ENCODE measurements at places on chromosomes 1 and 21.
A peak's percentile ranks its signal among the peaks of the same experiment; 100 is the strongest.

DNA sequence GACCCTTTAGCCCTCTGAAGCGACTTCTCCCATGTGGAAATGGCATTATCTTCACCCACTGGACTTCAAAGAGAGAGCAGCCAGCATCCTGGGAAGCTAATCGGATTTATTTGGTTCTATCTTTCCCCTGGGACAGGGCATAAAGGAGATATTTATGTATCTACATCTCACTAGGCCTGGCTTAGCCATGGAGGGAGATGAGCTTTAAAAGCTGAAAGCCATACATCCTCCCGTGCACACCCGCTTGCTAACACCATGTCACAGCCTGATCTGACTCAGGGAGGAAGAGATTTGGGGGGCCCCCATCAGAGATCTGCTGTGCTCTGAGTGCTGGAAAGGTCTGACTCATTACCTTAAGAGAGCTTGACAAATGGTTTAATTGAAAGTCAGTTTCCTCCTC is 155.9 kb downstream of the PLXNA2 start:
- DNase-seq, result no peak

DNA sequence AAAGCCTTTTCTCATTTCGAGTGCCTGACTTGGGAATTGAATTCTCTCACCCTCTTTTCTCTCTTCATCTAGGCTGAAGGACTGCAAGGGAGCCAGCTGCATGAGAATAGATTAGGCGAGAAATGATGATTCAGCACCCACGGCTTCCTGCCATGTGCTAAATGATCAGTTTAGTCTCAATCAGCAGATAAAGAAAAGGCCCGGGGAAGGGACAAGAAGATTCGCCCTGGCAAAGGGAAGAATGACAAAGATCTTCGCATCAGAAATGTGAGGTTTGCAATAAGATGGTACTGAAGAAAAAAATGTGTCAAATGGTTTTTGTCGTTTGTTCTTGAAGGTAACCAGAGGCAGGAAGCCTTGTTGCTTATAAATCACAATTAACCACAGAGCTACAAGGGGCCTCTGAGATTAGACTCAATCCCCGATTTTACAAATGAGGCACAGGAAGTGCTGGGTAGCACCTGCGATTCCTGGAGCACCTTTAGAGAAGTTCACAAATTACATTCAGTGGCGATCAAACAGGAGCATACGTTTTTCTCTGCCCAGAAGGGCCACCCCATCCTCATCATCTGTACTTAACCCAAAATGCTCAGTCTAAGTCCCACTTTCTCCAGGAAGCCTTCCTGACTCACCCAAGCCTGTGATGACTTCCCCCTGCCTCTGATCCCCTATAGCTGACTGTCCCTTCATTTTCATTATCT is 183.4 kb downstream of the ZNF281 start:
- peak; percentile 35 for DNase-seq

DNA sequence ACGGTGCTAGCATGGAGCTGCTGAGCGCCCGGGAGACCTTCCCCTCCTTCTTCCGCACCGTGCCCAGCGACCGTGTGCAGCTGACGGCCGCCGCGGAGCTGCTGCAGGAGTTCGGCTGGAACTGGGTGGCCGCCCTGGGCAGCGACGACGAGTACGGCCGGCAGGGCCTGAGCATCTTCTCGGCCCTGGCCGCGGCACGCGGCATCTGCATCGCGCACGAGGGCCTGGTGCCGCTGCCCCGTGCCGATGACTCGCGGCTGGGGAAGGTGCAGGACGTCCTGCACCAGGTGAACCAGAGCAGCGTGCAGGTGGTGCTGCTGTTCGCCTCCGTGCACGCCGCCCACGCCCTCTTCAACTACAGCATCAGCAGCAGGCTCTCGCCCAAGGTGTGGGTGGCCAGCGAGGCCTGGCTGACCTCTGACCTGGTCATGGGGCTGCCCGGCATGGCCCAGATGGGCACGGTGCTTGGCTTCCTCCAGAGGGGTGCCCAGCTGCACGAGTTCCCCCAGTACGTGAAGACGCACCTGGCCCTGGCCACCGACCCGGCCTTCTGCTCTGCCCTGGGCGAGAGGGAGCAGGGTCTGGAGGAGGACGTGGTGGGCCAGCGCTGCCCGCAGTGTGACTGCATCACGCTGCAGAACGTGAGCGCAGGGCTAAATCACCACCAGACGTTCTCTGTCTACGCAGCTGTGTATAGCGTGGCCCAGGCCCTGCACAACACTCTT is 1.1 kb downstream of the TAS1R3 start:
- no peak for DNase-seq

- DNase-seq, result no peak
Measured at GRCh38 chr1:44293761-44294315, 61.2 kb downstream of the ERI3 start.

- DNase-seq, result no peak
Measured at GRCh38 chr1:26478988-26479387, 6.7 kb downstream of the HMGN2 start.

GRCh38 chr1:228530086-228530758 is 43.0 kb downstream of the RNF187 start:
- DNase-seq, result no peak

DNA sequence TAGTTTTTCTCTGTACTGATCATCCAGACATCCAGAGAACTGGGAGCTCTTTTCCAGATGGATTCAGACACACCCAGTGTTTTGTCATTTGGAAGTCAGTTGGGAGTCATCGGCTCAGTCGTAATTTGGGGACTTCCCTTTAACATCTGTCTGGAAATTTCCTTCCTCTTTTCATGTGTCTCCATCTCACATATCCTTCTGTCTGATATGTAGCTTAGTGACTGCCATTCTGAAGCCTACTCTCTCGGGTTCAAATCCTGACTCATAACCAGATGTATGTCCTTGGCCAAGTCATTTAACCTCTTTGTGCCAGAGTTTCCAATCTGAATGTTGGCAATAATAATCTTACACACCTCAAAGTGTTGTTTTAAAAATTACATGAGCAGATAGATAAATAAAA is 3.0 kb downstream of the MORC3 start:
- DNase-seq, result no peak

DNA sequence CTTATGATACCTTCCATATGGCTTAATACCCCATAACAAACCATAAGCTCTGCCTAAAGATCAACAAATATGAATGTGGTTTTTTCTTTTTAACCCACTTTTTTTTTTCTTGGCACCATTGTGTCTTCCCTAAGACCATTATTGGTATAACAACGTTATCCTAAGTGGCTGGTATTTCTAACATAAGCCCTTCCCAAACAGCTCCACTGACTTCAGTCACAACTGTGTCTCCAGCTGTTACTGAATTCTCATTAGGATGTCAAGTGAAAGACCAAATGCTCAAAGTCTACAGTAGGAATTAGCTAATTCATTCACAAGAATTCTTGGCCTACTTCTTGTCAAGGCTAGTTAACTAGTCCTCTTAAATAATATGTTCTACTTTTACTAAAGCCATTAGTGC is 4.2 kb upstream of the RXRG start:
- no peak for DNase-seq

DNA sequence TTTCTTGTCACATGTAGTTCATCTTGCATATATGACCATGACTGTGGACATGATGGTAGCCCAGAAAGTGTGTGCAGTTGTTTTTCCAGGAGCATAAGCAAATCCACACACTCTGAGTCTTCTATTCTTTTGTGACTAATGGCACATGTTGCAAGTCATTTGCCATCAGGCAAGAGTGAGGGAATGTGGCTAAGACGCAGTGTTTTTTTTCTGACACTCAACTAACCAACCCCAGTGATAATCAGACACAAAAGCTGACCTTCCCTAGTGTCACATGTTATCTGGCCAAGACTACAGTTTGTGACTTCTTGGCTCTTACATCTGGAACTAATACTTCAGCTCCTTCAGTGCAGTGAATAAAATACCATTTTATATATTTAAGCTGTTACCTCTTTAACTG is 108.8 kb downstream of the ITSN1 start:
- DNase-seq, result no peak

DNA sequence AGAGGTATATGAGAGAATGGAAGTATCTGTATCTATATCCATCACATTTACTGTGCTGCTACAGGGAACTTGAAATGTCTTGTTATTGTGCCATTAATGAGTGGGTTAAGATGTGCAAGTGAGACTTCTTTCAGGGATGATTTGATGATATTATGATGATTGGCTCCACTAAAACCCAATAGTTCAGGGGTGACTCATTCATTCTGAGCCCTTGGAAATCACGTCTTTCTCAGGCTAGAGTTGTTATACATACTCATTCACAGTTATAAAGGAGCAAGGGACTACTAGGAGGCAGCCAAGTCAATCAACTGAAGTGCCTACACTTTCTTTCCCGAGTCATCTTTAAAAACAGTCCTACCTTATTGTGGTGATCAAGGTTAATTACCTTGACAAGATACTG is 1109.8 kb upstream of the B3GALT2 start:
- DNase-seq, result no peak

DNA sequence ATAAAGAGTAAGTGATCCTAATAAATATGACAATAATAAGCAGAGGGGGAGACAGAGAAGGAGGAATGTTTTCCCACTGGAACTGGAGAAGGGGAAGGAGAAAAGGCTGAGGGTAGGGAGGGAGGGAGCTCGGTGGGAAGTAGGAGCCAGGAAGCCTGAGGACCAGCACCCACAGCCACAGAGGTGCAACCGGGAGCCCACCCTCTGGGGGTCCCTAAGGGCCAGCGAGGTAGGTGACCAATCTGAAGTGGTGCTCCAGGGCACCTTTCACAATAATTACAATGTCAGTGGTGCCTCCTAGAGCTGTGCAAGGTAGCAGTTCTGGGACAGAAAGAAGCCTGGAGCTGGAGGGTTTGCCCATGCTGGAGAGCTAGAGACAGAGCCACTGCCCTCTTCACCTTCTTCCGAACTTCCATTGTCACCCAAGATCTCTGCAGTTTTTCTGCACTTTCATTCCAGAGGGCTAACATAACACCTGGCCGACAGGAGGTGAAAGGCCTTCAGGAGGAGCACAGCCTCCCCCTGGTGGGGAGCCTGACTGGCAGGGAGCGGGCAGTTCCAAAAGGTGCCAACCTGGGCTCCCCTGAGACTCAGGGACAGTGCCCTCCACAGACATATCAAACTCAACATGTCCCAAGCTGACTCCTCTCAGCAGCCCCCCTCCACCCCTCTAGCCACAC is 4.1 kb upstream of the AHCYL1 start:
- DNase-seq, result no peak

DNA sequence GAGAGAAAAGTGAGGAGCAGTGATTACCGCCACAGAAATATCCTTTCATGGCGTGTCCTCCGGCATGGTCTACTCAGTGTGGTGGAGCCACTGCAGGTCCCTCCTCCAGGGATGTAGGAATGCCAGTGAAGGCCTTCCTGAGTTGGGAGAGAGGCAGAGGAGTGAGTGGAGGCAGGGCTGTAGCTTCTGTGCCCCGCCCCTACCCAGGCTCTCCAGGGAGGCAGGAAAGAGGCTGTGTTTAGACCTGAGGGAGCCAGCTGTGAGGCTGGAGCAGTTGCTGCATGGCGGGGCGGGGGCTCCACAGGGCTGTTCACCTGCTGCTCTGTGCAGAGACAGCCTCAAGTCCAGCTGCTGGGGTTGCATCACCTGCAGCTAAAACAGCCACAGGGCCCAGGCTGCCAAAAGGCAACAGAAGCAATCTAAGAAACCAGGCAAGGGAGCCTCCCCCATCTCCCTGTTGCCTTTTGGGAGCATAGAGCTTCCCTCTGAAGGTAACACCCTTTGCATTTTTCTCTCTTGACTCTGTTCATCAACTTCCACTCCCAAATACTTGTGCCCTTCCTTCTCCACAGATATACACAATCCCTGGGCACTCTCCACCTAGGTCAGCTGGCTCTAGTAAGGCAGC is 801 bp upstream of the ANXA9 start:
- DNase-seq, result no peak

DNA sequence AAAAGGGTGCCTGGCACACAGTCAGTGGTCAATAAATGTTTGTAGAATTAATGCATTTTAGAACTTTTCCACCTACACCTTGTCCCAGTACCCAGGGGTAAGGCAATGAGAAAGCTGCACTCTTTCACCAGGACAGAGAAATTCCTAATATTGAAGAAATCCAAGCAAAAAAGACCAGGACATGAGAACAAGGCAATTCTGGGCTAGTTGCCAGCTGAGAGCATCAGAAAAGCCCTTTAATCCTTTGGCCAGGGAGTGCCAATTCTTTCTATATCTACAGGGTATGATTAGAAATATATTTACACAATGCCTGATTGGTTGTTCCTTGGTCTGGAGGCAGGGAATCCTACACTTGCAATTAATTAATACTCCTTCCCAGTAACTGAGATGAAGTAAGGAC is 492.4 kb upstream of the NFIA start:
- DNase-seq, result no peak

DNA sequence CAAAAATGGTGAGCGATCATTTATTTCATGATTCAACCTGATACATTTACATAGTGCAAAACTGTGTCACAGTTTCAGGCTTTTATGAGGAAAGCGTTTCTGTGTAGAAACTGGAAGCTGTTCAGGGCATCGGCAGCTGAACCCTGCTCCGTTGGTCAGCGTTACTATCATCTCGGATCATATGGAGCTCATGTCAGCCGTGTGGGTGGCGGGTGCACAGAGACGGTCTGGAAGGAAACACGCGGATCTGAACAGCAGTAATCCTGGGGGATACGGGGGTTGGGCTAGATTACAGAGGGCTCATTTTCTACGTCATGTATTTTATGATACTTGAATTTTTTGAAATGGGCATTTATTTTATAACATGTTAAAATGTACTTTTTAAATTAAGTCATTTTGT is 15.1 kb downstream of the C1orf174 start:
- DNase-seq, result no peak

- DNase-seq, result no peak
Measured at GRCh38 chr1:217048104-217048707, 325.0 kb upstream of the ESRRG start.

DNA sequence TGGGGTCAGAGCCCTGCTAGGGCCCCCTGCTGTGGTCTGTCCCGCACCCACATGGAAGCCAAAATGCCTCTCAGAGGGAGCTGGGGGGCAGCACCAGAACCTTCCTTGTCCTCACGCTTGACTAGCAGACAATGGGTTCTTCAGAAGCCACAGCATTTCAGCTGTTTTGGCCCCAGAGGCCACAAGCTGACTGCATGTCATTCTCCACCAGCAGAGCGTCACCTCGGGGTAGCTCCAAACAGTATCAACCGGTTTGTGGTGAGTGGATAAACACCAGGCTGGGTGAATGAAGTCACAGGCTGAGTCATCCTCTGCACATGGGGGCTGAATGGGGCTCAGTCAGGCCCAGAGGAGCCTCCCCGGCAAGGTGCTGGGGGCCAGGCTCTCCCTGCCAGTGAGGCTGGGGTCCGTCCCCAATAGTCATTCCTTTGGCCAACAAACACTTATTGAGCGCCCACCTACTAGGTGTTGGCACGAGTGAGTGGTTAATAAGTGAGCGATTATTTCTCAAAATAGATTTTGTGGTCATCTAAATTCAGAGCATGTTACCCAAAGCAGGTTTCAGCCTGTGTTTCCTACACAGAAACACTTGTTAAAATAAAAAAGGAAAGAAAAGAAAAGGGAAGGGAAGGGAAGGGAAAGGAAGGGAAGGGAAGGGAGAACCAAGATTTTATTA is 9.1 kb downstream of the OLIG1 start:
- peak; percentile 42 for DNase-seq

All from stimulated activated CD4-positive, alpha-beta T cell treated with anti-CD3 and anti-CD28 coated beads, Interleukin-1b, Interleukin-23, amount 100 ng/mL, for 48 hours (primary cell).